ENCODE measurements at places on chromosomes 1 and 21. TPM values are rescaled to one million over a fixed set of nuclear protein-coding genes. Genes with fewer than 3 reads are reported as not detected.

DNA sequence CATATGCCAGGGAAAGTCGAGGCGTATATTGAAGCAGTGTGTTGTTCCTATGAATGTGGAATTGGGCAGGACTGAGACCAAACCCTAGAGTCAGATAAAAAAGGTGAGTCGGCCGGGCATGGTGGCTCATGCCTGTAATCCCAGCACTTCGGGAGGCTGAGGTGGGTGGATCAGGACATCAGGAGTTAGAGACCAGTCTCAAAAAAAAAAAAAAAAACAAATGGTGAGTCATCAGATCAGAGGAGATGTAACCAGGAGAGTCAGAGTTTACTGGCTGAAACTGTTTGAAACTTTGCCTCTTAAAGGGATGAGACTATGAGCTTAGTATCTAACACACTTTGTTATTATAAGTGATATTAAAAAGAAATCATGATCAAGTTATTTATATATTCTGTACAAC is 26.4 kb upstream of the SYCP1 start:
- DNase-seq: no peak

Gene SMG5
- 112 TPM for total RNA-seq

Gene RBP7
- total RNA-seq: 7.4 TPM

GRCh38 chr1:8348777-8349472 is 31.0 kb downstream of the SLC45A1 start:
- DNase-seq: no peak

- DNase-seq: peak; percentile 88
These were observed 2.7 kb upstream of the ANXA9 start for GRCh38 chr1:150979092-150980056.

GRCh38 chr1:216528816-216529215 is 105.6 kb upstream of the USH2A start:
- DNase-seq: no peak

Gene F11R
- total RNA-seq: 10.3 TPM

Data from cardiac septum (tissue), 1 donor.